ENCODE measurements at places on chromosomes 2 and 18.

DNA sequence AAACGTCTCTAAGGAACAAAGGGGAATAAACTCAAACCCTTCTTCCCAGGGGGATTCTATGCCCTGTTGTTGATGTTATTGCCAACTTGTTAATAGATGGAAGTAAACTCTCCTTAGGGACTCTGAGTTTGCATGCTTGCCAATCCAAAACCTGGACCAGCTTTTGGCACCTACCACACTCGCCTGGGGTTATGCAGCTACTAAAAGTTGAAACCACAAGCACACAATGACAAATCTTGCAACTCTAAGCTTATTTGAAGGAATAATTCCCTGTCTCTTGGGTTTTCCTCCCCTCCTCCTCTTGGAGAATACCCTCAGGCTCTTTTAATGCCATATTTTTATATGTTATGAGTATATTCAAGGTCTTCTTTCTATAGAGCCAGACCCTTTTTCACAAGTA lies 484.1 kb downstream of the FBXO15 start:
- no peak for DNase-seq

- DNase-seq, result no peak
Observed at GRCh38 chr18:4058179-4058578, 396.9 kb downstream of the DLGAP1 start.

DNA sequence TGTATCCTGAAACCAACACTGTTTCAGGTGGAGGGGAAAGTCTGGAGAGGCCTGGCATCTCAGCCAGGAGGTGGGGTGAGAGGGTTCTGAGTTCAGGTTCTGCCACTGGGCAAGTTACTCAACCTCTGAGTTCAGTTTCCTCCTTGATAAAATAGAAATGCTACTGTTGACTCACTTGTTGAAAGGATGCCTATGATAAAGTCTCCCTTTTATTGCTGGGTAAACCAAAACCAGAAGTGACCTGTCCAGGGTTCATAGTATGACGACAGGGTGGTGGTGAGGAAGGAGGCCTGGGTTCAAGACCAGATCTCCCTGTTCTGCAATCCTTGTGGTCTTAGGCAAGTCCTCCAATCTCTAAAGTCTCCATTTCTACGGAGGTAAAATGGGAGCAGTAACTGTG lies 232.7 kb downstream of the PRKCE start:
- no peak for DNase-seq

DNA sequence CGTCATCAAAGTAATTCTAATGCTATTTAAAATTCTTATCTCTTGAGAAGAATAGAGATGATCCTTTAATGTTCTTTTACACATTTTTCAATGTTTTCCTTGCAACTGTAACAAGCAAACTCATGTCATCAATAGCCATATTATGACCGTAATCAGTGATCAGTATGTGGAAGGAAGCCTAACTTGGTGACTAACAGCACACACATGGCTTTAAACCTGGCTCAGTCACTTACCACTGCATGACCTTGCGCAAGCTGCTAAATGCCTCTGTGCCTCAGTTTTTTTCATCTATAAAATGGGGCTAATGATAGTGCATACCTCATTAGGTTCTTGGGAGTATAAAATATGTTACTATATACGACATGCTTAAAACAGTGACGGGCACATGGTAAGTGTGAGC lies 149.7 kb downstream of the BCL2 start:
- DNase-seq, result no peak
